ENCODE measurements at places on chromosomes 5 and 9.
A peak's percentile ranks its signal among the peaks of the same experiment; 100 is the strongest.

DNA sequence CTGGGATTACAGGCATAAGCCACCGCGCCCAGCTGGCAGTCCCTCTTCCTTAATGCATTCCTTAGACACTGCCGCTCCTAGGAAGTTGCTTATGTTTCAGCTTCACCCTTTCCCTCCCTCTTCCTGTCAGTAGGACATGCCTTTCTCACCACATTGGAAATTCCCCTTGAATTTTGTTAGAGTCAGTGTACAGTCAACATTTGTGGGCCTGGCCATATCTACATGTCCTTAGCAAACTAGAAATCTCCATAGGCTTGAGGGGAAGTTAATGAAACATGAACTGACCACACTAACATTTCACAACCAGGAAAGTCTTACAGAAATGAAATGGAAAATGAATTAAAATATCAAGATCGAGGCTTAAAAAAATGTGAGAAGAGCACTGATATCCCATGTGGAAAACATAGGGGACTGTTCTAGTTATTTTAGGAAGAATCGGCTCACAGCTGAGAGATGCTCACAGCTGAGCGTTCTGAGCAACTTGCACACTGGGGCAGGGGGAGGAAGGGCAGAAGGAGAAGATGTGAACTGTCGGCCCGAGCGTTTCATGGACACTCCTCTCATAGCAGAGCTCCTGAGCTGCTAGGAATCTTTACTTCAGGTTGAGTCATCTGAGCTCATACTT is 21.1 kb upstream of the LVRN start:
- peak; percentile 92 for DNase-seq

DNA sequence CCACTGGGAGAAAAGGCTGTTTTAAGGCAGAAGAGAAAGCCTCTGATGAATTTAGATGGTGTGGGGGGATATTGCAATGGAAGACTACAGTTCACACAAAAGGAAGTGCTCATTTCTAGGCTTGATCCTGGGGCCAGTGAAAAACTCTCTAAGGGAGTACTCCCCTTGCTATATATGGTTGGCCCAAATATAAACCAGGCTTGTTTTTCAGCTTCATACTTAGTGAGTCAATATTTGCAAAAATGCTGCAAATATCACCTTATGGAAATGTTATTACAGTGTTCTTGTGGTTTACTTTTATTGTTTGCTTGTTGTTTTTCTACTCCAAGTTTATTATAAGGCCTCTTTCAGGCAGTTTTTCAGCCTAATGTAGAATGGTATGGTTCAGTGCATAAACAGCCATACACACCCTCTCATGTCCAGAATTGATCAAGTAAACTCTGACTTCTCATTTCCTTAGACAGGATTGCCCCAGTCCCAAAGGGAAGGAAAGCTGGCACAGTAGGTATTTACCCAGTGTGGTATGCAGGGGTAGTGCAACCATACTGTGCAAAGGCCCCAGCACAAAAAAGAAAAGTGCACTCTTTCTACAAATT is 115.1 kb downstream of the FEM1C start:
- DNase-seq, result no peak

DNA sequence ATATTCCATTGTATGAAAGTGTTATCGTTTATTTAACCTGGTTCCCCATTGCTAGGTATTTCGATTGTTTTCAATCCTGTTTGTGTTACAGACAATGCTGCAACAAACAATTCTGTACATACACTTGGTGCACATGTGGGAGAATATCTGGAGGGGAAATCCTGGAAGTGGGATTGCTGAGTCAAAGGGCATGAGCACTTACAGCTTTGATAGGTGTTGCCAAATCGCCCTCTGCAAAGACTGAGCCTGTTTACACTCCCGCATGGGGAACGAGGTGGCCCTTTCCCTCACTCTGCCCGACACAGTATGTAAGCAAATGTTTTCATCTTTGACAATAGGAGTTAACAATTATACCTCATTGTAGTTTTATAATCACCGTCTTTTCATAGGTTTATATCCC is 66.2 kb downstream of the PDE6A start:
- DNase-seq, result no peak

- DNase-seq, result no peak
Observed at GRCh38 chr9:133370685-133371084, 5.2 kb downstream of the SURF4 start.

DNA sequence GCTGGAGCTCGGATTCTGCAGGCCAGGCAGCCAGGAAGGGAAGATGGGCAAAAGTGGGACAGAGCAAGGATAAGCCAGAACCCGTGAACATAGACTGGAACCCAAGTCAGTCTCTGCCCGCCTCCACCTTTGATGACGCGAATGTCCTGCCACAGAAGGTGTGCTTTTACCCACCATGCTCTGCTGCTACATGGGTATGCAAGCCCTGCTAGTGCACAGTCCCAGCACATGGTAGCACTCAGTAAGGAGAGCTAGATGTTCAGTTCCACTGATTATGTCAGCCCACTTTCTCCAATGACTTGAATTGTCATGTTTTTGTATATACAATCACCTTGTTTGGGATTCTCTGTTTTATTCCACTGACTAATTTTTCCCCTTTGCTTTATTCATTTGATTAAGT is 11.4 kb upstream of the CD72 start:
- DNase-seq, result no peak

- DNase-seq, result no peak
Observed at GRCh38 chr9:110257956-110258355, 1.6 kb upstream of the TXN start.

DNA sequence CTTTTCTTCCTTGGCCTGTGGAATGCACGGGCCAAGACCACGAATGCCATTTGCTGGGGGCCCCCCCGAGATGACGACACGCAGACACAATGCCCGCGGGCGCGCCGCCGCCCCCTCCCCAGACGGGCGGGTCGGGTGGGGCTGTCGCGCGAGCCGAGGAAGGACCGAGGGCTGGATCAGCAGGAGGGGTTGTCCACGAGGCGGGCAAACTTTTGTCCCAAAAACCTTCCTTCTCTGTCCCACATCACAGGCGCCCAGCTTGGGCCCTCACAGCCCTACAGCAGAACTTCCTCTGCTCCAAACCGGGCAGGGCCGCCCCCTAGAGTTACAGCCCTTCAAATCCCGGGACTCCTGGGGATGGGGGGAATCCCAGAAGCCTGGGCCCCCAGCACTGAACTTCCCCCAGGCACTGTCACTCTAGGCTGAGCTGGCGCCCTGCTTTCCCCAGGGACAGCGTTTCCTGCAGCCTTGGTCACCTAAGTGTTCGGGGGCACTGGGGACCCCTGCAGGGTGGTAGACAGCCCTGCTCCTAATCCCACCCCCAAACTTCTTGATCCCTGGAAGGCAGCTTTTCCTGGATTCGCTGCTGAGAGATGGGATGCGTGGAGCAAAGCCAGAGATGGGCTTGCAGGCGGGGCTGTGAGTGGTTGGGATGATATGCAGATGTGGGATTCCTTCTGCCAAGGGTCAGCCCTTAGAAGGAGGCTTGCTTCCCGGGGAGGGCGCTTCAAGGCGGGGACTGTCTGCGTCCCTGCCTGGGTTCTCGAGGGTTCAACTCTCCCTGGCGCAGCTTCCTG is 980 bp downstream of the COL5A1 start:
- DNase-seq, result peak; percentile 72

DNA sequence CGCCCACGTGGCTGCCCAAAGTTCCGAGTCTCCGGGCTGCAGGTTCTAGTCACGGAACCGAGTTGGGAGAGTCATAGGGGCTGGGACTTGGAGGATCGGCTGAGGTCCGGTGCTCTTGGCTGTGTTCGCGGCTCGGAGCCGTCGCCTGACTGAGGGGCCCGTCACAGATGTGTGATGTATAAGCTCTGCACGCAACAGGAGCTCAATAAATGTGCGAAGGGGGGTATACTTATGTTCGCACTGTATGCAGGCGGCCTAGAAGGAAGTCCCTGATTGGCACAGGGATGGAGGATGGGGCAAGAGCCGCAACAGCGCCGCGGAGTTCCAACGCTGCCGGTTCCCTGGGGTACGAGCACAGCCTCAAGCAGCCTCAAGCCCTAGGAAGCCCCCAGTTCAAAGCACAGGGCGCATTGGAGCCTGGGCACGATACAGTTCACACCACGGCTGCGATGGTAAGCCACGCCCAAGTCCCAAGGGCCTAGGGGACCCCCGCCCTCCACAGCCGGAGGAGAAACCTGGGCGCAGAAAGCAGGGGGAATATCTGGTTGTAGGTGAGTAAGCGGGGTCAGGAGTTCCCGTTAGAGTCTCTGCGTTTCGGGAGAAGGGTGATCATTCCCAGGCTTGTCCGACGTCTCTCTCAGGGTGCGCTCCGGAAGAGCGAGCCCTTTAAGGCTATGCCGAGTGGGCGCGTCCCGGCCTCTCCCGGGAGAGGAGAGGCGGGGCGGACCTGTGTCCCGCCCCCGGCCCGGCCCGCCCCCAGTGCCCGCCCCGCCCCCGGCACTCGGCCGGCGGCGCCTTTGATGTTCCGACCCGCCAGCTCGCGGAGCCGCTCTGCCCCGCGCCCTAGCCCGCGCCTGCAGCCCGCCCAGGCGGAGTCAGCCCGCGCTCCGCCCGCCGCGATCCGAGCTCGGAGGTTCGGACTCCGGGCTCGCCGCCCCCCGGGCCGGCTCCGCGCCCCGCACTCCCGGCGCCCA is at the start of gene TCF7:
TCF7 (plus strand) TSS at position 780 of the 974 bp plus-strand sequence. CDS start 226 bp downstream, outside the sequence.
- peak; percentile 37 for DNase-seq

- DNase-seq, result no peak
Observed at GRCh38 chr5:76401801-76402250, 1.3 kb upstream of the IQGAP2 start.

DNA sequence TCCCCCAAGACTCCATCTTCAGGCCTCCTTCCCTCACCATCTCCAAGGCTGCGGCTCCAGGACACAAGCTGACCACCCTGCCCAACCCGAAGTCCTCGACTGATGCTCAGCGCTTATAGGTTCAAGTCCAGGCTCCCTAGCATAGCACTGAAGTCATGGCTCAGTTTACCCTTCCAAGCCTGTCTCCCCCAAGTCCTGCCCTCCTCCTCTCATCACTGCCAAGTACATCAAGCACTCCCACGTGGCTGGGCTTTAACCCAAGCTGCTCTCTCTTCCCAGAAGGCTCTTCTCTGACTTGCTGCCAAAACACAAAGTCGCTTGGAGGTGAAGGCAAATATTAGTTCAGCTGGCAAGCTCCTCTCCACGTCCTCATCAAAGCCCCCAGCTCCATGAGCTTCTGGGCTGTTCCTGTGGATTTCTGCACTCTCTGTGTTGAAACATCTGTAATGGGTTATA is 22.1 kb upstream of the MARCHF6 start:
- no peak for DNase-seq

DNA sequence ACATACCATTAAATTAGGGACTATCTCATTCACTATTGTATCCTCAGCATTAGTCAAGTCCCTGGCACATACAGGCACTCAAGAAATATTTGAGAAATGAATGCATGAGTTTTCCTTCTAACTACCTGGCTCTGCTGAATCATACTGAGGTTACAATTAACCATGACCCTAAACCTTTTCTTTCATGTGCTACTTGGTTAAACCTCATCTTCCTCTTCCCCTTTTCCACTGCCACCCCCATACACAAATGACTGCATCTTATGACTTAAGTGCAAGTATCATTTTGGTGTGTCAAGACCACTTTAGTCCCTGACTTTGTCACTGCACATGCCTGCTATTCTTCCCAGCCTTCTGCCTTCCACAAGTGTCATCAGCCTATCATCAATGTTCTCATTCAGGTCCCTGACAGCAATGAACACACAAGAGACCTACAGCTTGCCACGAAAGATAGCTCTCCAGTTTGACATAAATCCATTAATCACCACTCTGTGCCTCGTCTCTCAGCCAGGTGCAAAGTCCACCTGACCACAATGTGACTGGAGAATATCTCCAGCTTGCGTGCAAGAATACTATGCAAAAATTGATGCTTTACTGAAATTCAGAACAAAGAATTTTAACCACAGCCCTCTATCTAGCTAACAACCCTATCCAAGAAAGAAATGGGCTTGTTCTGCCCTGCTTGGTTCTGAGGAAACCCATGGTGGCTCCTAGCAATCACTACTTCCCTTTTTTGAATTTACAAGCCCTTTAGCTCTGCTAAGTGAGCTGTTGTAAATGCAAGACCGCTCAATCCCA is 74.5 kb downstream of the MAPKAP1 start:
- DNase-seq, result no peak

GRCh38 chr5:68587171-68587570 is 371.6 kb downstream of the PIK3R1 start:
- DNase-seq, result no peak

GRCh38 chr5:140216478-140217074 is 41.6 kb downstream of the CYSTM1 start:
- DNase-seq, result no peak

GRCh38 chr5:168446983-168447619 is 39.2 kb upstream of the RARS1 start:
- DNase-seq, result no peak

GRCh38 chr5:176675676-176676360 is 28.5 kb downstream of the TSPAN17 start:
- DNase-seq, result no peak

DNA sequence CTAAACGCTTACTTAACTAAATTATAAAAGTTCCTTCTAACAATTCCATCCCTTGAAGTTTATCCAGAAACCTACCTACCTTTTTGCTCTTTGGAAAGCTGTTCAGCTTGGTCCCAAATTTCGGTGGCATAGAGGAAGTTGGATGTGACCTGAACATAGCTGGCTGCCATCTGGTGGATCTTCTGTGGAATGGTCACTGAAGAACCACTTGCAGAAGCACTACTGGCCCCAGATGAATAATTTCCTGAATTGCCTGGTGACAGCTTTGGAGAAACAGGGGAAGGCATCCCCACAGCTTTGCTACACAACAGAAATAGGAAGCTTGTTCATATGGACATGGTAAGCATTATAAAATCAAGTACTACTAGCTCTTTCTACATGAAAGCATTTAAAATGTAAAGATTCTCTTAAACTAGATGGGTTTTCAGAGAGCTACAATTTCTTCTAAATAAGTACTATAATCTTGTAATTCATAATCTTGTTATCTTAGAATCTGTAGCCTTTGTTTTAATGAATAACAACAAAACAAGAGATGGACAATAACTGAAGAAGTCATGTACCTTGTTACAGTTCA is 9.9 kb downstream of the LEAP2 start:
- DNase-seq, result peak; percentile 29

GRCh38 chr9:120927269-120928014 is 846 bp upstream of the TRAF1 start:
- no peak for DNase-seq

- no peak for DNase-seq
Observed at GRCh38 chr5:76196457-76196856, 113.3 kb downstream of the SV2C start.

- no peak for DNase-seq
Observed at GRCh38 chr9:134853893-134854292, 26.7 kb upstream of the FCN2 start.

DNA sequence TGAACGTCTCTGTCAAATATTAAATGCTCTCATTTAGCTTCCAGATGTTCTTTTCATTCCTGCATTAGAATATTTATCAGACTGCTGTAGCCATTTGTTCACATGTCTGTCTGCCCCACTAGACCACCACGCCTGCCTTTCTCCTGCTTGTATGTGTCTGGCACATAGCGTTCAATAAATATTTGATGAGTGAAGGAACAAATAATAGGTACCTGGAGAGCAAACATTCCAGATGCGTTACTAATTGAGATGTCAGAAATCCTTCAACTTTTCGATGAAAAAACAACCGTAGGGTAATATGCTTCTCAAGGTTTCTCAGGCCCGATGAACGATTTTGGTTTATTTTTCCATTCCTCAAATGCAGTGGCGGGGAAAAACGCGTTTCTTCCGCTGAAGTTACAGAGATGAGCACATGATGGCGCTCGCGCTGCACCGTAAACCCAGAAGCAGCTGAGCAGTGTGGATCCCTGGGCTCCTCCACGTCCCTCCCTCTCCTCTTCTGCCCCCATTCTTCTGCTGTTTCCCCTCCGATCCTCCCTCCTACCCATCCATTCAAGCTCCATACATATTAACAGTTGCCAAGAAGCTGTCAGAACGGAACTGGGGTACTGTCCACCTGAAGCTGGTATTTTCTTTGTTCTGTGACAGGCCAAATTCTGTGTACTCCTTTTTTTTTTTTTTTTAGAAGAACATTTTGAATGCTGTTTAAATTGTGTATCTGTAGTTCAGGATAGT is 245.4 kb downstream of the MPDZ start:
- peak; percentile 18 for DNase-seq
